Activated CD8-positive, alpha-beta memory T cell treated with anti-CD3 and anti-CD28 coated beads for 1 hour (primary cell): ENCODE measurements at places on chromosomes 4 and X.

- no peak for DNase-seq
Measured at GRCh38 chr4:42112846-42113245, 39.6 kb downstream of the BEND4 start.

- no peak for DNase-seq
Measured at GRCh38 chrX:440636-441035, 53.9 kb upstream of the PPP2R3B start.

DNA sequence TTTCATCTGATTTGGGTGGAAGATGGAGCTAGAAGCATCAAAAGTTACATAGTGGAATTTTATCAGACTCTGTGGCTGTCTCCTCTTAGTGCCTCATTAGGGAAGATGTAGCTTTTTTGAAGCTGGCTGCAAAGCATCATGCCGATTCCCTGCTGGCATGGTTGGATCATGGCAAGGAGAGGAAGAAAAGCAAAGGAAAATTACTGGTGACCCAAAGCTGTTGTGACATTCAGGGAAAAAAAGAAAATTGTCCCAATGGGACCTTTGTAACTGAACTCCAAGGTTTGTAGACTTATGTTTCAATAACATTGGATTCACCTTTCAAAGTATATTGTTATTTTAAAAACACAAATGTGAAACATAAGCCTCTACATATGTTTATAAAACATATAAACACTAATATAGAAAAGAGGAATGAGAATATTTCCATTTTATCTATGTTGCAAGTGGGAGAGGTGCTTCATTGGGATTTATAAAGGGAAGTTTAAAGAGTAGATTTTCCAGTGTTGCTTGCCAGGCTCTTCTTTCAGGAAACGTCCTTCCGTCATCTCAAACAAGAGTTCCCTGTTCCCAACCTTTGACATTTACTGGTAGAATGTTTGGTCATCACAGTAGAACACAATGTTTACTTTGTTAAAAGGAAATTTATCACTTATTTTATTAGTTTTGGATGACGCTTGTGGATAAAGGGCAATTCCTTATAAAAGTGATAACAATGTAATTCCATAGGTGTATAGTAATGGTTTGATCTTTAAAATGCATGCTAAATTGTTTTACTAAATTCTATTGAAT lies 190.1 kb upstream of the GPRIN3 start:
- no peak for DNase-seq

- no peak for DNase-seq
Measured at GRCh38 chr4:17475481-17475880, 36.4 kb downstream of the QDPR start.

- no peak for DNase-seq
Measured at GRCh38 chrX:150543230-150544155, 24.9 kb upstream of the MTM1 start.

GRCh38 chrX:65668377-65669310 lies 1.2 kb downstream of the MSN start:
- peak; percentile 16 for DNase-seq

- DNase-seq, result no peak
Measured at GRCh38 chr4:166014411-166014810, 141.4 kb downstream of the TLL1 start.

- DNase-seq, result no peak
Measured at GRCh38 chr4:100540131-100540530, 22.3 kb upstream of the EMCN start.

DNA sequence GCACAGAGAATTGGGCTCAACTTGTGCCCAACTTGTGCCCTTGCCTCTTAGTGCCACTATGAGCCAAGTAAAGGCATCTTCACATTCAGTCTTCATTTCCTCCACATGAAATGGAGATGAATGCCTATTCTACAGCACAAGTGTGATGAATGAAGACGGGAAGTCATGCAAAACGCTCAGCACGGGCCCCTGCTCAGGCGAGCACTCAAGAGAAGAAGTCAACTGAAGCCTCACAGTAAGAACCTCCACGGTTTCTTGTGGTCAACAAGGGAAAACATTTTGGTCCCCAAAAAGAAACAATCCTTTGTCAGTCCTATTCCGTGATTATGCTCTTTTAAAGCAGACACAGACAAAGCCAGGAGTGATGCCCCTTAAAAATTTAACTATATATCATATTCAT lies 87.0 kb downstream of the IRF2 start:
- no peak for DNase-seq

GRCh38 chrX:11670316-11670715 lies 4.6 kb upstream of the ARHGAP6 start:
- DNase-seq, result no peak

- no peak for DNase-seq
Measured at GRCh38 chr4:26372076-26372475, 51.3 kb downstream of the RBPJ start.

GRCh38 chrX:154515090-154515965 lies 704 bp downstream of the FAM3A start:
- DNase-seq, result no peak

DNA sequence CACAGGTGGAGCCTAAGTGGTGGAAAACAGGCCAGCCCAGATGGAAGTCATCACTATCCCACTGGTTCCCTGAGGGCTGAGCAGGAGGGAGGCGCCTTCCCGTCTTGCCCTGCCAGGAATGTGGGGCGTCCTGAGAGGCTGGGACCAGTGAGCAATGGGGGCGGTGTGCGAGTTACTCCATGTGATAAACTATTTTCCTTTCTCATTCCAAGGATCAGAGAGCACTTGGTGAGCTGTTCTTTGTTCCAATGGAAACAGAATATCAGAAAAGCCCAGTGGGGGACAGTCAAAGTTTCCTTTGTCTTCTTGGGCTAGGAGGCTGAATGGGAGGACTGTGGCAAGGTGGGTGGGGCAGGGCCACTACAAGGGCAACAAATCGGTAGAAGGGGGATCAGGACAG lies 86.2 kb downstream of the NHSL2 start:
- DNase-seq, result no peak

DNA sequence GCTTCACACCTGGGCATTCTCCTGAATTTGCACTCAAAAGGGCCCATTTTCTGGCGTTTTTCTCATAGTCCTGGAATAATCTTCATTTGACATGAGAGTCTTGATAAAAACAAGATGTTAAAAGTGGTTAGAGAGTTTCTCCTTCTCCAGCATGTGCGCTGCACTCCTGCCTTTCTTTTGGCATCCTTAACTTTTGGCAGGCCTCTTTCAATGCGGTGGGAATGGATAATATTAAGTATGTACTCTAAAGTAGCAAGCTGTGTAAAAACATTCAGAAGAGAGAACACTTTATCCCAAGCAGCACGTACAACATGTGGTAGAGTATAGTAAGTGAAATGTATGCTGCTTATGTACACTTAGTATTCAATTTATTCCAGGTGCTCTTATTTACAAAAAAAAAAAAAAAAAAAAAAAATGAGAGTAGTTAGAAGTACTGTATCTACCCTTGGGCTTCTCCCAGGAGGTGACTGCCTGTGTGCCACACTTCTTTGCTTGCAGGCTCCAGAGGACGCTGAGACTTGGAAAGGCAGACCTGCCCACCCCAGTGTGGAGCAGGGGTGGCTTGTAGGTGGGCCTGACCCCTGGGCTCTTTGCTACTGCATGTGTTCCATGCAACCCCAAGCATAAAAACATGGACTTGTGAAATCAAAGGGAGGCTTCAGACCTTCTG lies 3.9 kb downstream of the FGF2 start:
- DNase-seq, result no peak

- DNase-seq, result no peak
Measured at GRCh38 chrX:45860450-45860849, 659.8 kb upstream of the DIPK2B start.

- DNase-seq, result no peak
Measured at GRCh38 chr4:156388826-156389225, 435.2 kb upstream of the CTSO start.

DNA sequence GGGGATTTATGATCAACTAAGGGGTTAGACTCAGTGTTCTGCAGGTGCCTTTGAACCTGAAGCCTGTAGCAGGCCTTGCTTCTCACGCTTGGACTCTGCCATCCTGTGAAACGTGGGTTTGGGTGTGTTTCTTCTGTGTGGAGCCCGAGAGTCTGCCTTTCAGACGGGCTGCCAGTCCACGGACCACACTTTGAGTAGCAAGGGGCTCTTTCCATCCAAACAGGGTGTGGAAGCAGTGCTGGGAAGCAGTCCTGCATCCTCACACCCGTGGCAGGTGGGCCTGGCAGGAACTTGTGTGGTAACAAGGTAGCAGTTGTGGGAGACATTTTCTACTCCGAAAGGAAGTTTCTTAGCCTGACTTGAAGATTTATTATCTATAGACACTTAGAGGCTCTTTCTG lies 22.7 kb downstream of the RGS12 start:
- no peak for DNase-seq

- DNase-seq, result no peak
Measured at GRCh38 chr4:139123910-139124309, 53.1 kb downstream of the ELF2 start.

GRCh38 chr4:107712236-107712635 lies 7.8 kb downstream of the PAPSS1 start:
- DNase-seq, result no peak

GRCh38 chr4:112523764-112524505 lies 8.0 kb upstream of the NEUROG2 start:
- peak; percentile 23 for DNase-seq

DNA sequence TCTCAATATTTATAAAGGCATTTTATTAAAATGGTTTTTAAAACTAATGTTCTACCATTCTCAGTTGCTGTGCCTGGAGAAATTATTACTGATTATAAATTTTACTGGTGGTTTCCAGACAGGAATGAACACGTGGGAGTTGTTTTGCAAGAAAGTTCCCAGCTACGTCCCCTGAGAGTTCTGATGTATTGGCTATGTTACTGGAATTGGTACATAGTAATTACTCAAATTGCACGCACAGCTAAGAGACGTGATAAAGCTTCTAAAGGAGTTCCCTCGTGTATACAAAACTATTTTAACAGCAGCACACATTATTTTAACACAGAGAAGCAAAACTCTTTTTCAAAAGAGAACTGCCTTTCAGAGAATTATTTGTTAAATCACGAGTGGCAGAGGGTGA lies 292.2 kb downstream of the NLGN4X start:
- no peak for DNase-seq

GRCh38 chrX:1274786-1275185 lies 6.2 kb downstream of the CSF2RA start:
- no peak for DNase-seq

GRCh38 chr4:135492439-135492838 lies 1290.8 kb upstream of the PABPC4L start:
- no peak for DNase-seq

DNA sequence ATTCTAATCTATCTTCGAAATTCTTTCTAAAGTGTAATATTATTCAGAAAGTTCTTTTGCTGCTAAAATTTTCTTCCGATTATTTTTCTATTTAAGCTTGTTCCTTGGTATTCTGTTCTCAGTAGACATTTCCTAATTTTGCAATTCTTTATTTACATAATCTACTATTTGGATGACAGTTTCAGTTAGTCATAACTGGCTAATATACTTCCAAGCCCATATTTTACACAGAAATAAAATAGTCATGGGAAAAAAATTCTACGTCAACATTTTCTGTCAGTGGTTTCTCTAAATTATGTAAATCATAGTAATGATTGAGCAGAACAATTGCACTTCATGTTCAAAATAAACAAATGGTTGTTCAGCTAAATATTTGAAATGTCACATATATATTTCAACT lies 178.0 kb upstream of the ANKRD50 start:
- DNase-seq, result no peak

DNA sequence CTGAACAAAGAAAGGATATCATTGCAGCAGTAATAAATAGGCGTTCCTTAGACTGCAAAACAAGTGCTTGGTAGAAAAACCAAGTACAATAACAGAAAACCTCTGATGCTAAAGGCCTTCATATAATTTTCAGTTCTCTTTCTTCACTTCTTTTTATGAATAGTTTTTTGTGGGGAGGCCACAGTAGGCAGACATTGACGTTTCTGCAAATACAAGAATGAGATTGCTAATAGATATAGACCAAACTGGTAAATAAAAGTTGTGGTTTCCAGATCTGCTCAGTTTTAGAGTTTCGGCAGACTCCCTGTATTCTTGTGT lies 57.0 kb upstream of the RAP1GDS1 start:
- no peak for DNase-seq

DNA sequence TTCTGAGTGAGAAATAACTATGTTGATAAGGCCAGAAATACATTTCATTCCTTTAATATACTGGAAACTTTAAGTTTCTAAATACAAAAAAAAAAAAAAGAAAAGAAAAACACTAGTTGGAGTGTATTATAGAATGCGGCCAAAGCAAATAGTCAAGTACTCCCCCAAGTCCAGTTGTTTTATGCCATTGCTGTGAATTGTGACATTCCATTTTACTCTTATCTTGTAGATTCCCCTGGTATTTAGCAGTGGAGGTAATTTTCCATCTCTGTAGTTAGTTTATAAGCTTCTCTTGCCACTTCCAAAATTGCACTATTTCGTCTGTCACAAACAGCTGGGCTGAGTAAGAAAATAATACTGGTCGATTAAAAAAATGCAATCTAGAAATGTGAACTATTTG lies 426.0 kb downstream of the PCDH18 start:
- no peak for DNase-seq

GRCh38 chr4:126273746-126274145 lies 959.0 kb downstream of the FAT4 start:
- DNase-seq, result no peak

DNA sequence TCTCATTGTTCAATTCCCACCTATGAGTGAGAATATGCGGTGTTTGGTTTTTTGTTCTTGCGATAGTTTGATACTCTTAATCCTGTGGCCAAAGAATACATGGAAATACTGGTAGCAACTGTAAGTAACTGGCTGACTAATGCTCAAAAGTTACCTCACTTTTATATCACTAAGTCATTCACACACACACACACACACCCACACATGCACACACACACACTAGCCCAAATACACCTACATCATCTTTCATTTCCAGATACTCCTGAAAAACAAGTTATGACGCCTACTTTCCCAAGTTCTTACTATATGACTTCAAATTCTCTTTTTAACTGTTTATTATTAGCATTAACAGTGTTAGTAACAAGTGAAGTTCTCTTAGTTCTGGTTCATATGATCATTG lies 101.3 kb downstream of the DCHS2 start:
- DNase-seq, result no peak

- DNase-seq, result no peak
Measured at GRCh38 chrX:66863721-66864120, 224.8 kb upstream of the EDA2R start.

DNA sequence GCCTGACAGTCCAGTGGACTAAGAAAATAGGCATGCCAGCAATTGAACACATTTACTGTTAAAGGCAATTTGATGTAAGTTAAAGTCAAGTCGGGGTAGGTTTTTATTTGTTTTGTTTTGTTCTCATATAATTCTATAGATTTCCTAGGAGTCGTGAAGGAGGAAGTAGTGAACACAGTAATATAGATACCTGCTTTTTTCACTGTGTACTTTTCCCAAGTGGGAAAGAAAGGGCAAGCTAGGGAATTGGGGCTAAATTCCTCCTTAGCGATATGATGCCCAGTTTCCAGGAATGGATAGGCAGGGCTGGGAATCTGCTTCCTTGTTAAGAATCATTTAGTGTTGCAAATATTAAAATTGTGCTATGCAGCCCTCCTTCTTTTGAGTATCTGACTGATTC lies 271.0 kb downstream of the ARHGAP24 start:
- DNase-seq, result no peak

GRCh38 chr4:70425306-70425705 lies 27.6 kb downstream of the OPRPN start:
- DNase-seq, result no peak

GRCh38 chr4:14837860-14838259 lies 164.4 kb upstream of the CPEB2 start:
- no peak for DNase-seq
